ENCODE measurements at places on chromosomes 11 and 22.

GRCh38 chr22:25208328-25208727 is 8.7 kb downstream of the CRYBB3 start:
- DNase-seq = no peak

DNA sequence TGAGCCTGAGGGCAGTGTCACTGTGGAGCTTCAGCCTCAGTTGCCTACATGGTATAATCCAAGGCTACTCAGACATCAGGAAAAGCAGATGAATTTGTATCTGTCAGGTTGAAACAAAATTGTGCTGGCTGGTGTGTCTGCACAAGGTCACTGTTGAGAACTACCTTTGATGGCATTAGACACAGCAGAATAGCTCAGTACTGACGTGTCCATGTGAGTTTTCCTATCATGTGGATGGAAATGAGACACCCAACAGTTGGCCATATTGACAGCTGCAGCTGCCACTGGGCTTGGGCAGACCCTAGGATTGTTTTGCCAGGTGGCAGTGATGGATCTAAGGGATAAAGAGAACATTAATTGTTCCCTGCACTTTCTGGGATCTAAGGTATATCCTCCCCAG is 15.8 kb downstream of the CCDC134 start:
- DNase-seq = no peak

DNA sequence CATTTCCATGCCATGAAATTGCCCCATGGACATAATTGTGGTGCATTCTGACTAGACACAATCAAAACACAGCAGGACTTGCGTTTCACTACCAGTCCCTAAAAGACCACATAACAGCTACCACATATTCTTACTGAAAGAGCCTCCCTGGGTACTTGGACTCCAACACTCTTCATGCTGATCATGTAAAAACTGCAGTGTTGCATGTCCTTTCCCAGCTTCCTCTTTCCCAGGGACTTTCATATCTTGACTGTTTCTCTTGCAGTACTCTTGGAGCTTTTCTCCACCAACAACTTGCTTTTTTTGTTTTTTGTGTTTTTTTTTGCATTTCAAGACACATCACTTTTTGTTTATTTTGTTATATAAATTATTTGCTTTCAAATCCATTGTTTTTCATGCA is 22.9 kb downstream of the MS4A6E start:
- DNase-seq = no peak

DNA sequence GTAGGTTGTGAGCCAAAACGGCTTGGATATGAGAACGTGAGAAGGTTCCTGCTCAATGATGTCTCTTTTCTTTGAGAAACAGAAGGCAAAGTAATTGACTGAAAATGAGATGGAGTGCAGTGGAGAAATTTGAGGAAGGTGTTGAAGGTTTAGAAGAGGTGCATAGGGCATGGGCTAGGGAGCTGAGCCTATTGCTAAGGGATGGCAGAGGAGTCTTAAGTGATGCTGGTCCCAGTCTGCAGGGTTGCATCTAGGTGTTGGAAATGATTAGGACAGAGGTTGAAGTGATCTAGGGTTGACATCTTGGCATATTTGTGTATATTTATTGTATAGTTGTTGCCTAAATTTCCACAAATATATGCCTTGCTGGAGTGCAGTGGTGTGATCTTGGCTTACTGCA is 2.3 kb downstream of the BIRC3 start:
- no peak for DNase-seq

DNA sequence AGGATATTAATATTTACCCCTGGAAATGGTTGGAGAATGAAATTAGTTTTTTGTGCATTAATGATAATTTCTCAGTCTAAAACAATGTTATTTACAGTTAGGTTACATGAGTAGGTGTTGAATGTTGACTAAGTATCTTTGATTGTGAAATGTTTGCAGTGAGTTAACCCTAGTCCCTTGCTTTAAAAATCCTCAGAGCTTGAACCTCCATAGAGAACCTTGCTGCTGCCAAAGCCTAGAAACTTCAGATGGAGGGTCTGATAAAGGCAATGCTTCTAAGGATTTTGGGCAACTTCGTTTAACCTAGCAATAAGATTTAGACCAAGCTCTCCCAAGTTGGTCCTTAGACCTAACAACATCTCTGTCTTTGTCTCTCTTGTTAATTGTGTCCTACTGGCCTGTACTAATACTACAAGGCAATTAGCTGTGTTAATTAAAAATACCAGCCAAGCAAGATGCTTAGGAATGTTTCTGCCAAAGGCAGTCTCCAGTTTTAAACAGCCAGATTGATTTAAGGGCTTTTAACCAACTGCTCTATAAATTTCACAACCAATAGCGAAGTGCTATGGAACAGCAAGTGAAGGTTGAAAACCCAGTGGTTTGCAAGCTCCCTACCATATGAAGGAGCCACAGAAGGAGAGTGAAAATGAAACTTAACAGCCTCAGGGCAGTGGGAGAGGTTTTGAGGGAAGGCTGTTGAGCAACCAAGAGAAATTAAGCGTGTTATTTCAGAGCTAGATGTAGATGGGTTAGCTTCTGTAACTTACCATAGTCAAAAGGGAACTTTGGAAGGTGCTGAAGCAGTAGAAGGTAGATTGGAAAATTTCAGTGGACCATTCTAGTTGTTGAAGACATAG is 295.9 kb upstream of the ANO5 start:
- no peak for DNase-seq

DNA sequence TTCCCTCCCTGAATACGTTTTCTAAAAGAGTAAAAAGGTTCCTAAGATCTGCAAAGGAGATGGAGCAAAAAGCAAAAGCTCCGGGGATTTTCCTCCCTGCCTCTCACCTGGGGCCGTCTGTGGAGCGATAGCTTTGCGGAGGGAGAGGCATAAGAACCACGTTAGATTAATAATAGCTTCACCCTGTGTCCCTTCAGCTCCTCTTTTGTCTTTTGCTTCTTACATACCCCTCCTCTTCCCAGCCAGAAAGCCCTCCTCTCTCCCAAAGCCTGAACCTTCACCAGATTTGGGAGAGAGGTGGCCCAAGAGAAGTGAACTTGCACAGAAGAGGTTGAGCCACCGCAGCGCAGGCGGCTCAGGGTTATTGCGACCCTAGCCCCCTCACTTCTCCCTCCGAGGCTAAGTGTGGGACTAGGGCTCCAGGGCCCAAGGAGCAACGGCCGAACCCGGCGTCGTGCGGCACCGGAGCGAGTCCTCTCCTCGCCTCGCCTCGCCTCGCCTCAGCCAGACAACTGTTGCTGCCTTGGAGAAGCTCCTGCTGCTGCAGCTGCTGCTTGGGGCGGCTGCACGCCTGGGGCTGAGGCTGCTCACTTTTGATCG is 97.6 kb upstream of the HSD17B12 start:
- no peak for DNase-seq

DNA sequence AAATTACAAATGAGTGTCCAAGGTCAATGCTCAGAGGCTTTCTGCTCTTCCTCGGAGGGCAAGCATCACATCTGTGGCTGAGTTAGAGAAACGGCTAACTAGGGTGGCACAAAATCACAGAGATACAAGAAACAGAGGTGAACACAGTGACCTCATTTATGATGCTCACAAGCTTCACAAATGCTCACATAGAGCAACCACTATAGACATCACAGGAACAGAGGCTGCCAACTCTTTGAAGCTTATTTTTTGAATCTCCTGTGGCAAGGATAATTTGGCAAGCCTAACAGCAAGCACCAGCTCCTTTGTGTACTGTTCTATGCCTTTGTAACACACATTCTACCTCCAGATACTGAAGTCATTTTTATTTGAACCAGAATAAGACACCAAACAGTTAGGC is 416.5 kb upstream of the DDI1 start:
- no peak for DNase-seq

DNA sequence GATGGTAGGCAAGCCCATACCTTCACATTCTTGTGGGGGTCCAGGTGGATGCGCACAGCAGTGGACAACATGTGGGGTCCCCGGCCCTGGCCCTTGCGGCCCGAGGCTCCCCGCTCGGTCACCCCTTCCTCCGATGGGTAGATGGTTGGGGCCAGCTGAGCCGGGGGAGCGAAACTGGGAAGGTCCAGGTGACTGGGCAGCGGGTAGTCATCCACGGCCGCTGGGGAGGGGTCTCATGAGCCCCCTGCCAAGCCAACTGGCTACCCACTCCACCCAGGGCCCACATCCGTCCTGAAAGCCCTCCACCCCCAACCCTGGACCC is 10.7 kb downstream of the ATG2A start:
- no peak for DNase-seq

- DNase-seq = no peak
These were observed 62.2 kb downstream of the MYEOV start for GRCh38 chr11:69355959-69356702.

GRCh38 chr22:39907605-39908097 is 6.8 kb downstream of the GRAP2 start:
- no peak for DNase-seq

GRCh38 chr22:37986371-37986770 is 2.0 kb upstream of the SOX10 start:
- DNase-seq = no peak

- no peak for DNase-seq
These were observed 250.7 kb downstream of the LUZP2 start for GRCh38 chr11:24747275-24748251.

DNA sequence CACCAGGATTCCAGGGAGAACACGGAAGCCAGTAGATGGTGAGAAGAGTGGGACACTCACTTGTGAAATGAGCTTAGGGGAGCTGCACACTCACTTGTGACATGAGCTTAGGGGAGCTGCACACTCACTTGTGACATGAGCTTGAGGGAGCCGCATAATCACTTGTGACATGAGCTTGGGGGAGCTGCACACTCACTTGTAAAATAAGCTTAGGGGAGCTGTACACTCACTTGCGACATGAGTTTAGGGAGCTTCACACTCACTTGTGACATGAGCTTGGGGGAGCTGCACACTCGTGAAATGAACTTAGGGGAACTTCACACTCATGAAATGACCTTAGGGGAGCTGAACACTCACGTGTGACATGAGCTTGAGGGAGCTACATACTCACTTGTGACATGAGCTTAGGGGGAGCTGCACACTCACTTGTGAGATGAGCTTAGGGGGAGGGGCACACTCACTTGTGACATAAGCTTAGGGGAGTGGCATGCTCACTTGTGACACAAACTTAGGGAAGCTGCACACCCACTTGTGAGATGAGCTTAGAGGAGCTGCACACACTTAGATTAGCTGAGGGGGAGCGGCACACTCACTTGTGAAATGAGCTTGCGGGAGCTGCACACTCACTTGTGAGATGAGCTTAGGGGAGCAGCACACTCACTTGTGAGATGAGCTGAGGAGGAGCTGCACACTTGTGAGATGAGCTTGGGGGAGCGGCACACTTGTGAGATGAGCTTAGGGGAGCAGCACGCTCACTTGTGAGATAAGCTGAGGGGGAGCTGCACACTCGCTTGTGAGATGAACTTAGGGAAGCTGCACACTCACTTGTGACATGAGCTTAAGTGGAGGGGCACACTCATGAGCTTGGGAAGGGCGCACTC is 59.0 kb downstream of the NCAPD3 start:
- no peak for DNase-seq

GRCh38 chr11:9219572-9219971 is 45.6 kb downstream of the DENND5A start:
- DNase-seq = no peak

GRCh38 chr11:35598254-35599125 is 19.8 kb upstream of the FJX1 start:
- no peak for DNase-seq

DNA sequence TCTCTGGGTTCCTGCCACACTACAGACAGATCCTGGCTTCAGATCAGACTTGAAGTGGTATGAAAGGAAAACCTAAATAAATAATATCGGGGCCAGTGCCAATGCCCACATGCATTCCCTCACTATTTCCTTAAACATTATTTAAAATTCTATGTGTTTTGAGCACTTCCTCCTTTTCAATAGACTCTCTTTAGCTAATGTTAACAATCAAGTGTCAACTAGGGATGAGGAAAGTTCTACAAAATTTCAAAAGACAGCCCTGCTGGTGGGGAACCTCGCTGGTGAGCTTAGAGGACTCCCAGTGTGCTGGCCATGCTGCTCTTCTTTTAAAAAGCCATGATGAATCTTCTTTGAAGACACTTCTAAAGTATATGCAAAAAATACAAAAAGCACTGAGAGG is 87.5 kb downstream of the ENTHD1 start:
- DNase-seq = no peak

- no peak for DNase-seq
These were observed 264.7 kb upstream of the ISX start for GRCh38 chr22:34801221-34801620.

DNA sequence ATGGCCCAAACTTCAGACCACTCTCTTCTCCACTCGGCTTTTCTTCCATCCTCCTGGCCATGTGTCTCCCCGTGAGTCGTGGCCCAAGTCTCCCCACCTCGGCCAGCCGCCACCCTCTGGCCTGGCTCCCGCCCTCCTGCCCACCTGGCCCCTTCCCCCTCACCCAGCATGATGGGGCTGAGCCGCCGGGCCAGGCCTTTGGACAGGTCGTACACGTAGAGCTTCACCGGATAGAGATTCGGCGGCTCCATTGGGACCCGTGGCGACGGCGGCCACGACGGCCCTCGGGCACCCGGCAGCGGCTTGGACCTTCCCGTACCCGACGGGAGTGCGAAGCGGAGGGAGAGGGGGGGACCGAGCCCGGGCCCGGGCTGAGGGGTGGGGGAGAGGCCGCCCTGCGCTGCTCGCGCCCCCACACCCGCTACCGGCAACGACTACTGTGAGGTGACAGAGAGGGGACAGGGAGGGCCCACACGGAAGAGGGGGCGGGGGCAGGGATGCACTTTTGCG is at the start of gene DESI1:
Gene DESI1, minus strand, starts transcription at position 455 of the 510 bp plus-strand sequence. Its CDS starts 204 bp downstream, at position 251.
- no peak for DNase-seq

DNA sequence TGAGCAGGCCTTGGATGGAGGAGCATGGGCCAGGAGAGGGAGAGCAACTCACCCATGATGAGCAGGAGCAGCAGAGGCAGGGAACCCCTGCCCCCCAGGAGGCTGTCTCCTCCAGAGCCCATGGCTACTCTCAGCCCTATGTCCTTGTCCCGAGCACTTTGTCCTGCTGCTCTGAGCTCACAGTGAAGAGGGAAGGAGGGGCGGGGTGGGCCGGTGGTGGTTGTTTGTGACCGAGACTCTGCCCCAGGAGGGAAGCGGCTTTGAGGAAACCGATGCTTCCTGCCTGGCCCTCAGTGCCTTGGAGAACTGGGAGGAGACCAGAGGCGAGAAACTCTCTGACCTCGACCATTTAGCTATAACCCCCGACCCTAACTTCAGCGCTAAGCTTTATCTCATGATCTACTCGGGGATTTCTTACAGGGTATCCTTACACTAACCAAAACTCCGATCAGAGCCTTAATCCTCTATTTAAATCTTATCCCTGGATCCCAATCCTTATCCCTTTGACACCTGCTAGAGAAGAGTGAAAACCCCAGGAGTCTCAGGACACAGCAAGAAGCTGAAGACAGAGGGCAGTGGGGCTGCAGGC is at the start of gene ROBO4:
Gene ROBO4, minus strand, starts transcription at position 192 of the 589 bp plus-strand sequence. Its CDS starts 70 bp downstream, at position 122.
- DNase-seq = no peak

DNA sequence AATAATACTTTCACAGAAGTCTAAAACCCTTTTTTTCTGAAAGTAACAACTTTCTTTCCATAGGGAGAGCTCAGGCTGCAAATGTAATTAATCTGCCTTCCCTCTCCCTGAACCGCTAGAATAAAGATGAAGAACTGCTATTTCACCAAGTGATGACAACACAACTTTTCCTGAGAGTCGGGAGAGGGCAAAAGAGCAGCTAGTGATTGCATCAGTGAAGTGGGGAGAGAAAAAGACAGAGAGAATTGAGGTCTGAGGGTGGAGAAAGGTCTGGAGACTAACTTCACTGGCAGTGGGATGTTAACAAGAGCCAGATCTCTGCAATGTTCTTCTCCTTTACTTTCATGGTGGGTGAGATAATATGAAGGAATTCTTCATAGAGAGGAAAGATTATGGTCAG is 10.9 kb upstream of the MPEG1 start:
- DNase-seq = no peak

GRCh38 chr11:69497221-69497787 is 15.8 kb downstream of the LINC01488 start:
- DNase-seq = no peak

- no peak for DNase-seq
These were observed 561.6 kb downstream of the BUD13 start for GRCh38 chr11:116211147-116211546.
